ENCODE measurements at places on chromosomes 5 and 9.

GRCh38 chr9:100277166-100277979, 75.4 kb downstream of the TEX10 start:
- DNase-seq = no peak

DNA sequence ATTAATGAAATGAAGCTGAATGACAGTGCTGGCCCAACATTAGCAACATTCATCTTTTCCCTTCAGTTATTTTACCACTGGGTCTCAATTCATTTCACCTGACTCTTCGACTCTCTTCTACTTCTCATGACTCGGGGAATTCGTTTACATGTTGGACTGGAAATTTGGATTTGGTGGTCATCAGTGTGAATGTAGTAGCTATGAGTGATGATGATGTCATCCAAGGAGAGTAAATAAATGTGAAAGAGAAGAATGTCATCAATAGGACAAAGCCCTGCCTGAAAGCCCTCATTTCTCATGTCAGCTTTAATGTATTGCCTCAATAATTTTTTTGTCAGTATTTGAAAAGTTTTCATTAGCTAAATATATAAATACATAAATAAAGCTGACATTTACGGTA, 21.9 kb upstream of the CFAP95 start:
- DNase-seq = no peak

DNA sequence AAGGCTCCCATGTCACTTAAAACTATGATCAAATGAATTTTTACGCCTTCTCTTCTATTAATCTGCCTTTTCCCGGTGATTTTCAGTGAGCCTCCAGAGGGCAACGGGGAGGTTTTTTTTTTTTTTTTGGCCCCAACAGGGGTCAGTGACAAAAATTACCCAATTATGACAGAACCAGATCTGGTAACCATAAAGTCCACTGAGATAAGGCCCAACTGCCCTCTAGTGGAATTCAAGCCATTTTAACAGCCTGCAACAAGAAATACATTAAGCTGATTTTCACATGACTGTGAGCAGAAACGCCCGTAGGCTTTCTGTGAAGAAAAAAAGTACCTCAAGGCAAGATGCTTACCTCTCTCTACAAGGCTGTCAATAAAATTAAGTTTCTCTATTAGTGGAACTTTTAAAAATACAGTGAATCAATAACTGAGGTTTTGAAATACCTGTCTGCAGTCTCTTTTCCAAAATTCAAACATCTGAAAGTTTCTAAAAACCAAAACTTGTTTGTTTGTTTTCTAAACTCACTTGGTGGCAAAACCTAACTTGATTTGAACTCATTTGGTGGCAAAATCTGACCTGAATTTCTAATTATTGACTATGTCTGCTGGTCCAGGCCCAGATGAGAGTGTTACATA, 49.7 kb upstream of the FST start:
- no peak for DNase-seq

GRCh38 chr5:1823381-1824034, 22.3 kb downstream of the NDUFS6 start:
- no peak for DNase-seq

DNA sequence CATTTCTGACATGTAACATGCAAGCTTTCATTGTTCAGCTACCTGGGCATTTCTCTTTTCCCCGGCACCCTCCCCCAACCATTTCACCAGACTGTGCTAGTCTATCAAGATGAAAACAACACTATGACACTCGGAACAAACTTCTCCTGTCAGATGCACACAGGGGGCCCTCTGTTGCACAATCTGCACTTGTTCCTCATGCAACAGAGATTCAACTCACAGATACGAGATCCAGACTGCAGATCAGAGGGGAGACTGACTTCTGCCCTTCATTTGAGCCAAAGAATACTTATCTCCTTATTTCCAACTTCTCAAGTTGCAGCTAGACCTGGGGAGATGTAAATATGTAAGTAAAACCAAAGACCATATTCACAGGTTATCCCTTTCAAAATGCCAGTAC, 15.7 kb upstream of the FST start:
- DNase-seq = no peak

- no peak for DNase-seq
Observed at GRCh38 chr5:123916345-123917121, 404.6 kb downstream of the CSNK1G3 start.

DNA sequence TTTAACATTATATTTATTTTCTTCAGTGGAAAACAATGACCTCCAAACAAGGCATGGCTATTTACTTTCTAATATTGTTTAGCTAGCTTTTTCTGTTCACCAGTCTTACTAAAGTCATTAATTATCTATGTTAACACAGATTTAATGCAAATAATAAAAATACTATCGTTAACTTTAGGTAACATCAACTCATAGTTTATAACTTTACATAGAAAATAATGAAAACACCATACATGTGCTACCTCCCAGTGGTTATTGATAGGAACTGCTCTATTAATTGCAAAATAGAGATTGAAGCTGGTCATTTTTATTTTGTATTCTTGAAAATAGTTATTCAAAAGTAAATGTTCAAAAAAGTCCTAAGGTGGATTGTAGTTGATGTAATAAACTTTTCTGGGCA, 78.3 kb upstream of the HCN1 start:
- no peak for DNase-seq

DNA sequence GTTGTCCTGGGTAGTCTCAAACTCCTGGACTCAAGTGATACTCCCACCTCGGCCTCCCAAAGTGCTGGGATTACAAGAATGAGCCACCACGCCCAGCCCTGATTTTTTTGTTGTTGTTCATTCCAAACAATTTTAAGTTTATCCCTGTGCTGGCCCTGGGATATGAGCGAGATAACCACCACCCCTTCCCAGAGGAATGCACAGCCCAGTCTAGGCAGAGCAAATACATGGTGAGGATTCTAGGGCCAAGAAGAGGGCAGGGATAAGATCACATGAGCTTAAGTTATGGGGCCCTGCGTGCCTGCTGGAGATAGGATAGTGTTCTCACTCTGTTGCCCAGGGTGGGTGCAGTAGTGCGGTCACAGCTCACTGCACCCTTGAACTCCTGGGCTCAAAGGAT, 21.0 kb upstream of the TOR1B start:
- DNase-seq = no peak

DNA sequence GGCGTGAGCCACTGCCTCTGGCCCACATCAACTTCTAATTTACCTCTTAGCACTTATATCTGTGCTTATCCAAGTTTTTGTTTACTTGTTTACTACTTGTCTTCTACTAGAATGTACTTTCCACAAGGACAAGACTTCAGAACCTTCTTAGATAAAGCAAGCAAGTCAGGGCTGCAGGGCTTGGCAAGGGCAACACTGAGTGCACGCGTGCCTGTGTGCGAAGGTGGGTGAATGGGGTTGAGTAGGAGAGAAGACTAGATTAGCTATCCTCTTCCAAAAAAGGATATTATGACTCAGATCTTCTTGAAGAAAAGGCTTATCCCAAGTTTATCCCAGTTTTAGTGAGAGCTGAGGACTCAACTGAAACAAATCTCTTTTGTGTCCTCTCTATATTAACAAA, 19.3 kb downstream of the AK3 start:
- DNase-seq = peak; percentile 26

GRCh38 chr9:124303762-124304161, 46.0 kb downstream of the NEK6 start:
- no peak for DNase-seq

- no peak for DNase-seq
Observed at GRCh38 chr5:172361566-172362238, 78.1 kb upstream of the UBTD2 start.

- DNase-seq = no peak
Observed at GRCh38 chr9:89330513-89330912, 12.2 kb downstream of the SECISBP2 start.

DNA sequence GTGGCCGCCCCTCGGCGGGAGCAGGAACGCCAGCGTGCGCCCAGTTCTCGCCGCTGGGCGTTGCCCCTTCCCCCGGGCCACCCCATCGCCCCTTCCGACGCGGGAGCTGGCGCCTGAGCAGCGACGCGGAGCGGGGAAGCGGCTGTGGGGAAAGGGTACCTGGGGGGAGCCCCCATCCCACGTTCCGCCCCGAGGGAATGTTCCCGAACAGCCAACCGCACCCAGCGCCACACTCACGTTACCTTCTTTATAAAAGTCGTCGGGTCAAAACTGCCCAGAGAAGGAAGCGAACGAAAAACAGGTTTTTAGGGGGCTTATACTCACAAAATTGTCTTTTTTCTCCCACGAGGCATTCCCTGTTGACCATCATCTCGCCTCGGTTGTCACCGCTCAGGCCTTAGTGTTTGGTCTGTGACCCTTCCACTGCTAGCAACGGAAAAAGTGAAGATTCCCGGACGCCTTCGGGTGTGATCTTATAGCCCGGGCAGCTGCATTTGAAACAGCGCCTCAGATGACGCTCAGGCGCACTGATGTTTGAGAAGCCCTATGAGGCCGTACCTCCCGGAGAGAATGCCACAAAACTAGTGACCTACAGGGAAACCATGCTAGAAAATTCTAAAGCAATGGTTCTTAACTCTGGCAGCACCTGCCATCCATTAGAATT, 475 bp upstream of the GOLM1 start:
- DNase-seq = no peak

DNA sequence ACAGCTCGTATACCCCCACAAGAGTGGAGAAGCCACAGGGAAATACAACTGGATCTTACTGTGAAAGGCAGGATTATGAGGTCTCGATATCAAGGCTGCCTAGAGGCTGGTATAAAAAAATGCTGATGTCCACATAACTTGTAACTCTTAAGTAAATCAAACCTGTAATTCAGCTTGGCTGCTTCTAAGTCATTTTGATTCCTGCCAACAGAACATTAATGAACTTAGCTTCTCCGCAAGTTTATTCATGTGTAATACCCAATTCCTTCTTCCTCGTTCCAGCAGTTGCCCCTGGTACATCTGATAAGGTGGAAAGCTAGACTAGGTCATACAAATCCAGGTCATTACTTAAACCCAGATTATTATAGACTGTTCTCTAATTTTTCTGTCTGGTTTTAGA, 16.4 kb upstream of the SMIM15 start:
- DNase-seq = no peak

DNA sequence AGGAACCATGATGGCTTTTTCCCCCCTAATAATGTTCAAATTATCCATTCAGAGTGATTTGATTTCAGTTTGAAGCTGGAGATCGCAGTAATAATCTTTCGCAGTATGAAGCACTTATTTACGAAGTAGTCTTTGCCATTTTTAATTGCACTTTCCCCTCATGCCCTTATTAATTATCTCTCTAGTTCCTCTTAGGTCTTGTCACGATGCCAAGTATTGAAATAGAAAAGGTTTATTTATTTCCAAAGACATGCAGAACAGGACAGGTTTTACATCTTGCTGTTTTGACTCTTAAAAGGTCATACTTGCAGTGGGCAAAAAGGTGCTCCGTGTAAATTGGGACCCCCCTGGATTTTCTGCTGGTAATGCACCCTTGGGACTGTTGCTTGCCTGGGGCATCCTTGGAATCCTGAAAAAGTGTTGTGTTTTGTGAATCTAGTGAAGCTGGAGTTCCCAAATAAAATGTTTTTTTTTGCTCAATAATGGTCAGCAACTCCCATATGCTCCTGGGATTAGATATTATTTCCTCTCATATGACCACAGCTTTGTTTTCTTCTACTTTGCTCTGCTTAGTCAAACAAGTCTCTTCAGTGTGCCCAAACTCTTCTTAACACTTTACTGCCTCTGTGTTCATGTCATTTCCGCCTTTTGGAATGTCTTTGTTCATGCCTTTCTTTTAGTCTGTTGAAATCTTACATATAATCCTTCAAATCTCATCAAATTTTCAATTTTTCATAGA, 278.3 kb downstream of the TMEM38B start:
- DNase-seq = no peak

DNA sequence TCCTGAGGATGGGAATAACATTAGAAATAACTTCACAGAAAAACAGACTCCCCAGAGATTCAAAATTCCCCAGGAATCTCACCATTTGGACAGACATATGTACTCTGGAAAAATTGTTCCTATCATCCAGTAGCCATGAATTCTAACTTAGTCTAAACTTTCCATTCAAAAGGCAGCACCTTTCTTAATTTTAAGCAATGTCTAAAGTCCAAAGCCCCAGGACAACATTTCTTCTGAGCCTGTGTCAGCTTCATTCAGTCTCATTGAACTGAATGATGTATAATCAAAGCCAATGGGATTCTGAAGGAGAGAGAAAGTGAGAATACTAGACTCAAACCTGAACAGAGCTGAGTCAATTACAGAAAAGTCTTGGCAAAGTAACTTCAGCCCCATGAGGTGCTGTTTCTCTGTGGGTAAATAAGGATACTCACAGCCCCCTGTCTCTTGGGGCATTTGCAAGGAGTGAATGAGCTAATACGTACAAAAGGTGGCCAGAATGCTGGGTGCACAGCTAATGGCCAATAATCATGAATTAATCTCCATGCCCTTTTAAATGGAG, 140.6 kb downstream of the SEMA5A start:
- DNase-seq = no peak

- DNase-seq = no peak
Observed at GRCh38 chr9:71985297-71985911, 74.0 kb downstream of the C9orf85 start.

GRCh38 chr9:130666393-130667119, 2.2 kb downstream of the PRDM12 start:
- DNase-seq = no peak

GRCh38 chr5:131863700-131864099, 66.9 kb upstream of the FNIP1 start:
- no peak for DNase-seq

- DNase-seq = no peak
Observed at GRCh38 chr9:83327750-83328622, 210.2 kb downstream of the FRMD3 start.

- no peak for DNase-seq
Observed at GRCh38 chr9:93061260-93061751, 2.8 kb downstream of the SUSD3 start.

GRCh38 chr5:439636-440035, 3.3 kb upstream of the EXOC3 start:
- no peak for DNase-seq

DNA sequence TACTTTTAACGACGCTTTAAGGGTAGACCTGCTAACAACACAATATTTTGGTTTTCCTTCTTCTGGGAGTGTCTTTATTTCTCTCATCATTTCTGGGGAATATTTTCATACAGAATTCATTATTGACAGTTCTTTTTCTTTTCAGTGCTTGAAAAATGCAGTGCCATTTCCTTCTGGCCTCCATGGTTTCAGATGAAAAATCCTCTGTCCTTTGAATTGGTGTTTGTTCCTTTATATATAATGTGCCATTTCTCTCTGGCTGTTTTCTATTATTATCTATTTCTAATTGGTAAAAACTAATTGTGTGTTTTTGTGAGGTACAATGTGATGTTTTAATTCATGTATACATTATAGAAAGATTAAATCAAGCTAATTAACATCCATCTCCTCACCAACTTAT, 194.3 kb upstream of the S1PR3 start:
- DNase-seq = no peak

- no peak for DNase-seq
Observed at GRCh38 chr9:128078504-128079434, 10.7 kb downstream of the SLC25A25 start.

DNA sequence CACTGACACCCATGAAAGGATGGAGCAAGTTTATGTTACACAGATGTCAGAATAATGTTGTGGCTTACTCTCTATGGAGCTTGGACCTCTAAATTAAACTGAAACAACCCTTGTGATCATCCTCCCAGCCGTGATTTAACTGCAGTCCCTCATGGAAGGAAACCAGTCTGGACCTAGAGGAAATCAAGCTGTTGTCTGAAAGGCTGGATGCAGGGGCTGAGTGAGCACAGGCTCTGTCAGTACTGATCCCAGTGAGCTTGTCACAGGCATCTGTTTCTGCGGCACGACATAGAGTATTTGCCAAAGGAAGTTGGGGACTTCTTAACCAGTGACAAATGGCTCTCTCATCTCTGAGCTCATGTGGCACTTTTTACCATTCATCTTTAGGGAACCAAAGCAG, 282.9 kb upstream of the MAP3K1 start:
- DNase-seq = peak; percentile 9
